GM12878 (cell line): ENCODE measurements at places on chromosomes 16 and 17. TPM values are rescaled to one million over a fixed set of nuclear protein-coding genes. Genes with fewer than 3 reads are reported as not detected.

TPSAB1 gene
- polyA plus RNA-seq: not detected in 2 replicates

DNA sequence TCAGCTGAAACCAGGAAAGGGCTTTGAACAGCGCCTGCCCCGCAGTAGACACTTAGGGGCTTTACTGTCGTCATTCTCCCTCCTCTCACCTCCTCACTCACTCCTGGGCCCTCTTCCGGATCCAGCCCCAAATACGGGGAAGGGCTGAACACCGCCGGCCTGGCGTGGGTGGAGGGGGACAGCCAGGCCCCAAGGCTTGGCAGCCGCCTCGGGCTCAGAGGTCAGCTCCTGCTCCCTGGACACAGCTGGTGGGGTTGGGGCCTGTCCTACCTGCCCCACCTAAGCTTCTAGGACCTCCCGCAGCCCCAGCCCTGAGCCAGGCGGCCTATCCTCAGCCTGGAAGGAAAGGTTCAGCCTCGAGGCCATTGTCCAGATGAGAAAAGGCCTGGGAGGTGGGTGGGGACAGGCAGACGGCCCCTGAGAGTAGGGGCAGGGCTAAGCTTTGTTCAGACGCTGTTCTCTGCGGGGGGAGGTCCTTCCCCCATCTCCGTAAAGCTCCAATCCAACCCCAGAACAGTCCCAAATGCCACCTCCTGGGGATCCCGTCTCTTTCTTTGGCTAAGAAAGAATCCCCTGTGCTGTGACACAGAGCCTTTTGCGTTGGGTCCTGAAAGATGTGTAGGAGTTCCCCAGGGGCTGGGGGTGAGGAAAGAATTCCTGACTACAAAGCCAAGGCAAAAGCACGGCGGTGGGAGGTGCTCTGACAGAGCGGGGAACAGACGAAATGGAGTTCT lies 881 bp upstream of the LLGL1 start:
- peaks cover 10% of the 10 kb centered on the region for H3K4me1 ChIP-seq
- no peak for DNase-seq
- H3K4me3 ChIP-seq: no peak overlapping the region
- H3K27me3 ChIP-seq: no peaks in the 10 kb centered on the region

PRSS53 gene
- polyA plus RNA-seq: 0.40 TPM in 2 replicates

NEUROD2 gene
- not detected in 2 replicates for polyA plus RNA-seq

CBLN1 gene
- not detected in 2 replicates for polyA plus RNA-seq

- H3K27ac ChIP-seq: no peak overlapping the region
- no peaks in the 10 kb centered on the region for H3K4me1 ChIP-seq
- H3K27me3 ChIP-seq: no peaks in the 10 kb centered on the region; the same call in 1 of the 2 replicates
- no peak overlapping the region for H3K4me3 ChIP-seq
- no peak for DNase-seq
These were observed 20.5 kb downstream of the C1QTNF1 start for GRCh38 chr17:79044462-79044861.

CCL16 gene
- not detected in 2 replicates for polyA plus RNA-seq

GRCh38 chr17:40822132-40822812 lies at the start of gene KRT10:
Gene KRT10, minus strand, starts transcription at chr17:40822614. Its CDS starts 29 bp downstream, at chr17:40822585.
- peaks cover 16% of the 10 kb centered on the region for H3K4me1 ChIP-seq
- DNase-seq: no peak
- no peak within 1 kb of the TSS for H3K4me3 ChIP-seq
- no peaks in the 10 kb centered on the region for H3K27me3 ChIP-seq
- H3K36me3 ChIP-seq: no peaks in the 10 kb centered on the region; the same call in 1 of the 2 replicates

DNA sequence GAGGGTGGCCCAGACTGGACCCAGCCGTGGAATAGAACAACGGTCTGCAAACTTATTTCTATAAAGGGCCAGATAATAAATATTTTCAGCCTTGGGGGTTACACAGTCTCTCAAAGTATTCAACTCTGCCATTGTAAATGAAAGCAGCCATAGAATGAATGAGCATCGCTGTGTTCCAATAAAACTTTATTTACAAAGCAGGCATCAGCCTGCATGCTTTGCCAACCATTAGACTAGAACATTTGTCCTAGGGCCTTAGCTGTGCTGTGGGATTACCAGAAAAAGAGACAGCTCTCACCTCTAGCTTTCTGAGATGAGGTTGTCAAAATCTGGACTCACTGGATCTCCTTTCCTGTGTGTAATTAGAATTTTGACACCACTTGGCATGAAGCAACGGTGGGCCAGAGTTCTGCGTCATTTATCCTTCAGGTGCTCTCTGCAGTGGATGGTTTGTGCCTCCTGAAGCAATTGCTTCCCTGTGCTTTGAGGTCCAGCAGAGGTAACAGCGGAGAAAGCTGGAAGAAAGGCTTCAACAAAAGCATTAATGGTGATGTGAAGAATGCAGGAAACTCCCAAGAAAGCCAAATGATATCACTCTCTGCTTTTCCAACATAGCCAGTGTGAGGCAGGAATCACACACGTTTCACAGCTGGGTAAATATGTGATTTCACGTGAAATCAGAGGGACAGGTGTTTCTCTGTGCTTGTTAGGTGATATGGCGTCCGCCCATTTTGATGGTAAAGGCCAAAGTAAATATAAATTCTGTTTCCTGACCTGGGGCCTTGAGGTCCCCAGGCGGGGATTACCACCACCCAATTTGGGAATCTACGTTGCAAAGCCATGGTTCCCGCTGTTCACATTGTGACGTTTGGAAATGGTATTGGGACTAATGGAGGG lies 148.4 kb downstream of the PITPNC1 start:
- H3K36me3 ChIP-seq: no peaks in the 10 kb centered on the region; the same call in 1 of the 2 replicates
- H3K4me3 ChIP-seq: no peak overlapping the region
- DNase-seq: no peak
- no peaks in the 10 kb centered on the region for H3K27me3 ChIP-seq

GRCh38 chr17:65633146-65633881 lies 71.9 kb upstream of the AXIN2 start:
- no peaks in the 10 kb centered on the region for H3K4me1 ChIP-seq
- no peaks in the 10 kb centered on the region; the same call in 1 of the 2 replicates for H3K27me3 ChIP-seq
- no peaks in the 10 kb centered on the region for H3K36me3 ChIP-seq
- DNase-seq: no peak
- no peak overlapping the region for H3K27ac ChIP-seq

CMTM2 gene
- polyA plus RNA-seq: not detected in 2 replicates

- H3K4me1 ChIP-seq: peaks cover 16% of the 10 kb centered on the region
- no peak overlapping the region for H3K4me3 ChIP-seq
- no peak for DNase-seq
- H3K27me3 ChIP-seq: no peaks in the 10 kb centered on the region
These were observed 430 bp downstream of the C16orf89 start for GRCh38 chr16:5065326-5065725.
